ENCODE measurements at places on chromosomes 4 and X.

DNA sequence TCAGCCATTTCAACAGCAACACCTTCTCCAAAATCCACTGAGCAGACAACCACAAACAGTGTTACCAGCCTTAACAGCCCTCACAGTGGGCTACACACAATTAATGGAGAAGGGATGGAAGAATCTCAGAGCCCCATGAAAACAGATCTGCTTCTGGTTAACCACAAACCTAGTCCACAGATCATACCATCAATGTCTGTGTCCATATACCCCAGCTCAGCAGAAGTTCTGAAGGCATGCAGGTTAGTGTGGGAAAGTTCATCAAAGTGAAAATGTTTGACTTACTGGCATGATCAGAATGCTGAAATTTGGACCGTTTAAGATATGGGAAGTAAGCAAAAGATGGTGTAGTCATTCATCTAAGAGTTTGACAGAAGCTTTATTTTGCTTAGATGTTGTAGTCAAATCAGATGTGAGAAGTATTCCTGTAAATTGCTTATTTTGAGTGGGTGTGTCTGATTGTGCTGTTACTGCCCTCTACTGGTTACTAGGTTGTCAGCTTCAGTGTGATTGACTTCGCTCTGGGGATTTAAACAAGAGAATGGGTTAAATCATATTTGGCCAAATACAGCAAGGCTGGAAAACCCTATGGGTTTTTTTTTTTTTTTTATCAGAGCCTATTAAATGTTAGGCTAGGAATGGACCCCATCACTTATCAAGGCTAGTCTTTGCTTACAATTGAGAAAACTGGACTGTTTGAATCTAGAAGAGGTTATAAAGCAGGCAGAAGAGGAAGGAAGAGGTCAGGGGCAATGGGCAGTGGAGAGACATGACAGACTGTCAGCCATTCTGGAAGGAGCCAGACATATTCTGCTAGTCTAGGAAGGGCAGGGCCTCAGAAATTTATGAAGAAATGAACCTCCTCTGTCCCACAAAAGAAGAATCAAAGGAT lies 130.3 kb downstream of the DIPK2B start:
- no peak for DNase-seq

DNA sequence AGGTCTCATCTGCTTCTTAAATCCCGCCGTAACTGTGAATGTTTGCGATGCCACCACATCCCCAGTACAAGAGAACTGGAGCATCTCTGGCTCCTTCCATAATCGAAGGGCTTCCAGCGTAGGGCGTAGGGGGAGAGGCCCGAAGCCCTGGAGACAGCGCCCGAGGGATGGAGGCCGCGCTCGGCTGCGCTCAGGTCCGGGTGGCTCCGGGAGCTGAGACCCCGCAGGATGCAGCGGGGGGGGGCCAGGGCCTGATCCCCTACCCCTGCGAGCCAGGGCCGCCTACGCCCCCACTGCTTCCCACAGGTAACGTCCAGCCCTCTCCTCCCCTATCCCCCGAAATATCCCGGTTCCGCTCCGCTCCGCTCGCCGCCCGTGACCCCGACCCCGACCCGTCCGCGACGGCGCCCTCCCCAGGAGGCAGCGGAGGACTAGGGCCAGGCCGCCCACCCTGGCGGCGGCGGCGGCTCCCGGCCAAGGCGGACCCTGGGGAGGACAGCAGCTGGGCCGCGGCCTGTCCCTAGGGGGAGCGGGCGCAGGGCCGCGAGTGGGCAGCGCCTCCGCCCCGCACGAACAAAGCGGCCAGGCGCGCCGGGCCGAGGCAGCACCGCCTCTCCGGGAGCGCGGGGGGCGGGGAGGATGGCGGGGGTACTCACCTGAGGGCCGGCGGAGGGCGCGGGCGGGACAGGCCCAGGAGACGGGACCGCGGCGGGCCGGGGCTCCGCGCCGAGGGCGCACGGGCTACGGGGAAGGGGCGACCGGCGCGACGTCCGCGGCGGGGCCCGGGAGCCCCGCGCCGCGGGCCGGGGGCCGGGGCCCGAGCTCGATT lies 723 bp downstream of the WDFY3 start:
- DNase-seq = peak; percentile 5

GRCh38 chrX:20252381-20253231 lies 14.1 kb downstream of the RPS6KA3 start:
- peak; percentile 27 for DNase-seq

- no peak for DNase-seq
Observed at GRCh38 chrX:70960730-70961129, 29.8 kb upstream of the SLC7A3 start.

DNA sequence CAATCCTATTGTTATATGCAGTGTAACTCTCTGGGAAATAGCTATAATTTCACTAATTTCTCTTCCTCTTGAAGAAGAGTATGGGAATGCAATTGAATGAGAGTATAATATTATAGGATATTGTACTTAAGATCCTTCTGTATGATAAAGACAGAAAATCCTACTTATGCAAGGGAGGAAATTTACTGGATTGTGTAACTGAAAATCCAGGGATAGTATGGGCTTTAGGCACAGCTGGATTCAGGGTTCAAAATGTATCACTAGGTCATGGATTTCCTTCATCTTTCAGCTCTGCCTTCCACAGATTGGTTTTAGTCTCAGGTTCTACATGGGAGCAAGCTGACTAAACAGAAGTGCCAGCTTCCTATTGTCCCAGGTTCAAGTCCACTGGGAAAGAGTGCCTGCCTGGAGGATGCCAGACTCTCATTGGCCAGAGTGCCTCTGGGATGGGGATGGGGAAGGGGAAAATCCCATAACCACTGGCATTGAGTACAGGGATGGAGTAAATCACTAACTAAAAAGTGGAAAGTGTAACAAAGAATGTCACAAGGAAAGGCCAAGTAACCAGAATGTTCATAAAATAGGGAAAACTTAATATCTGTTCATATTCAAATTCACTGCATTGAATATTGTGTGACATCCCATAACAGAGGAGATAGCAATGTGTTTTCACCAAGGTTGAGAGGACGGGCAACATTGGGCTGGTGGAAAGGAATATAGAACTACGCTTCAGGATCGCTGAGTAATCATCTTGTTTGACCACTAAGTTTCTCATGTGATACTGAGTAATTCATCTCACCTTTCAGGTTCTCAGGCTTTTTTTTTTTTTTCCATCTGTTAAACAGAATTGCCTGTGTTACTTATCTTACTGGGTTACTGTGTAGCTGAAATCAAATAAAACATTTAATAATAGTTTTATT lies 75.7 kb downstream of the ANXA3 start:
- DNase-seq = no peak

GRCh38 chrX:103480526-103480925 lies 38.8 kb downstream of the RAB40A start:
- no peak for DNase-seq

- DNase-seq = no peak
Observed at GRCh38 chrX:2188330-2188792, 312.4 kb downstream of the DHRSX start.

DNA sequence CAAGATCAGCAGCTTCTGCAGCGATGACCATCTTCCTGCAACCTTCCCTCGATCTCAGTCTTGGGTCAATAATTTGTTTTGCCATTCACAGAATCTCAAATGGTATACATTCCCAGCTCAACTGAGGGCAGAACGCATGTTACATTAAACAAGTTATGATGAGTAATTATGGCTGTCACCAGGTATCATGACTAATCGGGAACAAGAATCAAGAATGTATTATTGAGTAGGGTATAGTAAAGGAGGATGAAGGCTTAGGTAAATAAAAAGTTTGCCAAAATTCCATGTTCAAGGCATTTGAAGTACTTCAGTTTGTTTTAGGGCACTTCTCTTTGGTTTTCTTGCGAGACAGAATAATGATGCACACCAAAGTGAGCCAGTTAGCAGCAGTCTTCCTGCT lies 194.1 kb downstream of the SH2D1A start:
- no peak for DNase-seq

DNA sequence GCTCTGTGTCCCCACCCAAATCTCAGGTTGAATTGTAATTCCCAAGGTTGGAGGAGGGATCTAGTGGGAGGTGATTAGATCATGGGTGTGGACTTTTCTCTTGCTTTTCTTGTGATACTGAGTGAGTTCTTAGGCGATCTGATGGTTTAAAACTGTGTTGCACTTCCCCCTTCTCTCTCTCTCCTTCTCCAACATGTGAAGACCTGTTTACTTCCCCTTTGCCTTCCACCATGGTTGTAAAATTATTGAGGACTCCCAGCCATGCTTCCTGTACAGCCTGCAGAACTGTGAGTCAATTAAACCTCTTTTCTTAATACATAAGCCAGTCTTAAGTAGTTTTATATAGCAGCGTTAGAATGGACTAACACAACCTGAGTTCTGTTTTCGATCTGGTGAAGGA lies 738.2 kb downstream of the ARAP2 start:
- no peak for DNase-seq

DNA sequence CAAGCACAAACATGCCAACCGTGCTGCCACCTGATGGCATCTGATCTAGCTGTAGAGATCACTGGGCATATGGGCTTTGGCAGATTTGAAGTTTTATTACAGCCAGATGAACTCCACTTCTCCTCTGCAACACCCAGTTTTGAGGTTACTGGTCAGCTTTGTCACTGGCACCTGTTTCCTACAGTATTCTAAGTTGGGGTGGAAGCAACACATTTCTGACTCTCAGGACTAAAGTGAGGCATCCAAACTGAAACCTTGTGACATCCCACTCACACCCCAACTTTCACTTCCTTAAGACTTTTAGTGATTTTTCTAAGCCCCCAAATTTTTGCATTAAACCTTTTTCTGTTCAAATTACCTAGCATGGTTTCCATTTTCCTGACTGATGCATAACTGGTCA lies 115.1 kb upstream of the PCDH18 start:
- no peak for DNase-seq

GRCh38 chr4:186019269-186019668 lies 49.7 kb upstream of the TLR3 start:
- DNase-seq = no peak

- no peak for DNase-seq
Observed at GRCh38 chr4:107094332-107094731, 58.2 kb upstream of the DKK2 start.

- no peak for DNase-seq
Observed at GRCh38 chr4:73668782-73669201, 48.6 kb upstream of the RASSF6 start.

GRCh38 chr4:101238706-101239105 lies 108.6 kb downstream of the PPP3CA start:
- DNase-seq = no peak

- DNase-seq = no peak
Observed at GRCh38 chrX:861340-861890, 230.8 kb downstream of the SHOX start.

DNA sequence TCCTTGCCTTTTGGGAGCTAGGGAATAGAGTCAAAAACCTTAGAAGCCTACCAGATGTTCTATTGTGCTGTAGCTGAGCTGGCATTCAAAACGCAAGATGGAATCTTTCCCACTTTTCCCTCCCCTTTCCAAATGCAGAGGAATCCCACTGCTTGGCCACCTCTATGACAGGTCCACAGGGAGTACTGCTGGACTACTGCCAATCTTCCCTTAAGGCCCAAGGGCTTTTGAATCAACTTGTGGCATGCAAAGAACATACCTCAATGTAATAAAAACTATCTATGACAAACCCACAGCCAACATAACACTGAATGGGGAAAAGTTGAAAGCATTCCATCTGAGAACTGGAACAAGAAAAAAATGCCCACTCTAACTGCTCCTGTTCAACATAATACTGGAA lies 139.2 kb upstream of the AGTR2 start:
- DNase-seq = no peak

DNA sequence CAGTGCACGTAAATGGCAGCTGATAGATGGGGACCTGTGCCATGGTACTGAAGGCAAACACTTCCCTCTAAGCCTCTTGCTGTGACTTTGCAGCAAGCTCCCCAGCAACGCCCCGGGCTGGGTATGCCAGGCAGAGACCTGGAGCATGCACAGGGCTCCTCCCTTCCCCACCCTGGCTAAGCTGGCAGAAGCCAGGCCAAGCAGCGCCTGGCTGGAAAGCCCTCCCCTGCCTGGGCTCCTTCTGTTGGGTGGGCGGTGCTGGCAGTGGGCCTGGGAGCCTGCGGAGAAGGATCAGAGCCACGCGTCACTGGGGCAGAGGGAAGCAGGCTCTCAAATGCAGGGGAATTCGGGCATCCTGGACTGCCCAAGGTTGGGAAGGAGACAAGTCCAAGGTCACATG lies 3.6 kb downstream of the ATP2B3 start:
- no peak for DNase-seq

- DNase-seq = no peak
Observed at GRCh38 chr4:140046016-140046415, 108.0 kb downstream of the MAML3 start.

DNA sequence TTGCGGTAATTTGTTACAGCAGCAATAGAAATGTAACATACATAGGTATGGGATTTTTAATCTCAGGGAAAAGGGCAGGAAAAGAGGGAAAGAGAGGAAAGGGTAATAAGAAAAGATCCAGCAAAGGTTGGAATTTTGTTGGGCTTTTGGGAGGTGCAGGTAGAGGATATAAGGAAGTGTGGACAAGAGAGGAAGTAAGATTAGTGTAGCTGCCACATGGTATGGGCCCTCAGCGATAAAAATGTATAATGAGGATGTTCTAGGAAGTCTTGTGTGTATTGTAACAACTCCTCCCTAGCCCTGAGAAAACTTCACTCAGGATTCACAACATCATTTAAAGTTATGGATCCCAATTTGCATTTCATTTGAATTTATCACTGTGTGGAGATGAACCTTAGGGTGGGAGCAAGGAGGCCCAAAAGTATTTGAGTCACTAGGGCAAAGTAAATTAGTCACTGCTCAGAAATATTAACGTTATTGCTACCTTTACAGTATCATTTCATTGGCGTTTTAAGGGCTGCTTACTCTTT lies 2.8 kb upstream of the IL21 start:
- no peak for DNase-seq

DNA sequence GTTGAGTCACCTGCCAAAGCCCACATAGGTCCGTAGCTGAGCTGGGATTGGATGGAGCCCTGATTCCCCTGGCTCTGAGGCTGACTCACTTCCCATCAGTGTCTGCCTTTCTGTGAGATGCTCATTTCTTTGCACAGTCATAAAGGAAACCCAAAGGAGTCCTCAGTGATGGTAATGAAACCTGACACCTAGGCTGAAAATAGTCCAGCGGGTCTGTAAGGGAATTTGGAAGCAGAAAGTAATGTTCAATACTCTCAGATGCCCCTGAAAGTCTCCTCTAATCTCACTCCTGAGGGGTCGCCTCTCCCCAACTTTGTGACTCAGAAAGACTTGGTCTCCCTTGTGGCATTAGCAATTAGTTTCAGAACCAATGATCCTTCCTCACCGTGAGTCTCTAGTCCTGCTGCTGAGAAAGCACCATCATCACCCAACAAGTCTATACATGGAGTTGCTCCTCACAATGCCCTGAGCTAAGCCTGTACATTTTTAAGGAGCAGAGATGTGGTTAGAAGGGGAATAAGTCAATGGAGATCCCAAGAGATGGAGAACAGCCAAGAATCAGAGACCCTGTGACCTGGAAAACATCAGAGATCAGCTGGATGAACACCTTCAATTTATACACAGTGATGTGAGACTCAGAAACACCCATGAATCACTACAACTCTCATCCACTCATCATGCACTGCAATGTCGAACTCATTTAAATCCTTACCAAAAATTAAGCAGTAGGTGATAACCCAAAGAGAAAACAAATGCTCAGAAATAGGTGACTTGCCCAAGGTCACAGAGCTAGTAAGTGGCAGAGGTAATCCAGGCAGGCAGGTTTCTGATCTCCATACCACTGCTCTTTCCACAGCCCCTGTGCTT lies 219.0 kb upstream of the CPEB2 start:
- no peak for DNase-seq

GRCh38 chr4:43089730-43090129 lies 197.2 kb downstream of the GRXCR1 start:
- DNase-seq = no peak
